B cell (primary cell): ENCODE measurements at places on chromosomes 12 and 14. TPM values are rescaled to one million over a fixed set of nuclear protein-coding genes. Genes with fewer than 3 reads are reported as not detected.
A peak's percentile ranks its signal among the peaks of the same experiment; 100 is the strongest.

Gene MAPK1IP1L
- 141 and 248 TPM in 2 replicates for polyA plus RNA-seq

DNA sequence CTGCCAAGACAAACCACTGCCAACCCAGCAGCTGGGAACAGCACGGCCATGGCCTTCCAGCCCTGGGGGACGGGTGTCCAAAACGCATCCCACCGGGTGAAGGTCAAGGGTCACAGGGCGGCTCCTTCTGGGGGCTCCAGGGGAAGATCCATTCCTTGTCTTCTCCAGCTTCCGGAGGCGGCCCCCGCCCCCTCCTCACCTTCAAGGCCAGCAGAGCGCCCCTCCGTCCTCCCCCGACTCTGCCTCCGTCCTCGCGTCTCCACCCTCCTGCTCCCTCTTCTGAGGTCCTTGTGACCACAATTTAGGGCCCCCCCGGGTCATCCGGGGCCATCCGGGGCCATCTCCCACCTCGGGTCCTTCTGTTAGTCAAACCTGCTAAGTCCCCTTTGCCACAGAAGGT lies 3.9 kb upstream of the NUDT14 start:
- no peak overlapping the region for H3K4me3 ChIP-seq
- no peak for DNase-seq
- H3K4me1 ChIP-seq, result peaks cover 9% of the 10 kb centered on the region
- H3K36me3 ChIP-seq, result no peaks in the 10 kb centered on the region

DNA sequence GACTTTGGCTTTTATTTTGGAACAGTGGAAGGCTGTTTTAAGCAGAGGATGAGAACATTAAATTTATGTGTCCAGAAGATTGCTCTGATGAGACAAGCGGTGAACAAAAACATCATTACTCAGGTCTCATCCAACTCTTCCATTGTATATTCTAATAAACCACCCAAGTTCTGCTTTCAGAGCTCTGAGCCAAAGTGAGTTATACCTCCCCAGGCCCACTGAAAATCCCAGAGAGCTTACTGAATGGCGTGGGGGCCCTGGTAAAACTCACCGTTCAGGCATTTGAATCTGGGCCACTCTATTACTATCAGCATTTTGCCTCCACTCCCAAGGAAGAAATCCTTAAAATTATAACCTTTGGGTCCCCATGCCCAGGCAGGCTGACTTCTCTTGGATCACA lies 122.0 kb upstream of the HIF1A start:
- DNase-seq, result no peak
- H3K36me3 ChIP-seq, result no peaks in the 10 kb centered on the region
- H3K27me3 ChIP-seq, result no peaks in the 10 kb centered on the region
- H3K4me1 ChIP-seq, result peaks cover 28% of the 10 kb centered on the region
- no peak overlapping the region for H3K4me3 ChIP-seq
- H3K27ac ChIP-seq, result no peak overlapping the region

DNA sequence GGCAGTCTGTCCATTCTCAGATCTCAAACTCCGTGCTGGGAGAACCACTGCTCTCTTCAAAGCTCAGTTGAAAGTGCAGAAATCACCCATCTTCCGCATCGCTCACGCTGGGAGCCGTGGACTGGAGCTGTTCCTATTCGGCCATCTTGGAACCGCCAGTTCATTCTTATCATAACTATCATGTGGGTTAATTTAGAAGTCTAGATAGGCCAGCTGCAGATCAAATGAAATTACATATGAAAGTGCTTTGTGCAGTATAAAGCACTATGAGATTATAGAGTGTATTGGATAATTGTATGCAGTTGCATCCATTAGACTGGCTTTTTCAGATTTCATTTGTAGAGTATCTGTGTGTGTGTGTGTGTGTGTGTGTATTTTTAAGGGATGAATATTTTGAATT lies 57.8 kb downstream of the PRORP start:
- no peak for DNase-seq
- H3K4me1 ChIP-seq, result no peaks in the 10 kb centered on the region
- no peak overlapping the region for H3K27ac ChIP-seq
- H3K4me3 ChIP-seq, result no peak overlapping the region
- no peaks in the 10 kb centered on the region for H3K27me3 ChIP-seq

DNA sequence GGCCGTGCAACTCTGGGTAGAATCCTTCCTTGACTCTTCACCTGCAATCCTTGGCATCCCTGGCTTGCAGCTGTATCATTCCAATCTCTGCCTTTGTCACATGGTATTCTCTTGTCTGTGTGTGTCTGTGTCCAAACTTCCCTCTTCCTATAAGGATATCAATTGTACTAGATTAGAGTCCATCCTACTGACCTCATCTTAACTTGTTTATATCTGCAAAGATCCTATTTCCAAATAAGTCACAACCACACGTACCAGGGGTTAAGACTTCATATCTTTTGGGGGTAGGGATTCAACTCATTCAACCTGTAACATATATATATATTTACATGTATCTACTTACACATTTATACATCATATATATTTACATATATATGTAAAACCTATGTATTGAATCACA lies 29.6 kb upstream of the RASSF3 start:
- H3K27me3 ChIP-seq, result no peaks in the 10 kb centered on the region
- no peak for DNase-seq
- no peak overlapping the region for H3K4me3 ChIP-seq
- H3K27ac ChIP-seq, result no peak overlapping the region
- no peaks in the 10 kb centered on the region for H3K36me3 ChIP-seq

Gene A2M
- polyA plus RNA-seq, result 0.04 and 0.26 TPM in 2 replicates

- H3K36me3 ChIP-seq, result no peaks in the 10 kb centered on the region
- H3K27ac ChIP-seq, result no peak overlapping the region
- no peak overlapping the region for H3K4me3 ChIP-seq
Measured at GRCh38 chr12:109448707-109449390, 28.3 kb downstream of the KCTD10 start.

GRCh38 chr14:49196327-49196726 lies 389.9 kb downstream of the RPS29 start:
- no peaks in the 10 kb centered on the region for H3K27me3 ChIP-seq
- peaks cover 14% of the 10 kb centered on the region for H3K4me1 ChIP-seq
- no peak overlapping the region for H3K4me3 ChIP-seq
- no peak overlapping the region for H3K27ac ChIP-seq
- no peaks in the 10 kb centered on the region for H3K36me3 ChIP-seq
- DNase-seq, result no peak

DNA sequence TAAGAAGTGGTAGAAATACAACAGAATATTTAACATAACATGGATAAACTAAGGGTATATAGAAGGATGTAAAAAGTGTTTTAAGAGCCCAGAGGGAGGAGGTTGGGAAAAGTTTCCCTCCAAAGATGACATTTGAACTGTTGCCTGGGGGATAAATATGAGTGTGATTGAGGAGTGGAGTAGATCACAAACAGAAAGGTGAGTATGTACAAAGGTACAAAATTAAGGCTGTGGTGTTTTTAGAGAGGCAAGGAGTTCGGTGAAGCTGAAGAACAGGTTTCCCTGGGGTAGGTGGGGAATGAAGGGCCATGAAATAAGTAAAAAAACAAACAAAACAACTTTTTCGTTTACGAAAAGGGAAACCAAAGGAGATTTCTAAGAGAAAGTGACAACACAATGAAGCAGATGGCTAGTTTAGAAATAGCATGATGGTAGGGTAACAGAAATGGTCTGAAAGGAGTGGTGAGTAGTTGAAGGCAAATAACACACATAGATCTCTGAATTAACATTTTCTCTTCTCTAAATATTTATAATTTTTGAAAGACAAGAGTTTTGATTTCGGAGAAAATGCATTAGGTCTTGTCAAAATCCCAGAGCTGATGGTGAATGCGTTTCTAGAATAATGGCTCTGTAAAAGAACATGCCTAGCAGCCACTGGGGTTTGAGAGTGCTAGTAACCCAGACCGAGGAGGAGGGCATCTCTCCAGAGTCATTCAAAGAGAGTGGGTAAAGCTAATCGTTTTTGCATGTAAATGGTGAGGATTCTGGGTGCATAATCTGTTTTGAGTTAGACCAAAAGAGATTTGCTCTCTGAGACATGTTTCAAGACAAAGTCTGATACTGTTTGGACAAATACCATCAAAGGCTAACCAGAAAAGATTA lies 240.4 kb upstream of the DCN start:
- H3K36me3 ChIP-seq, result no peaks in the 10 kb centered on the region
- DNase-seq, result no peak
- H3K4me3 ChIP-seq, result no peak overlapping the region
- no peaks in the 10 kb centered on the region for H3K4me1 ChIP-seq
- no peak overlapping the region for H3K27ac ChIP-seq
- no peaks in the 10 kb centered on the region for H3K27me3 ChIP-seq

- peak overlapping the region; percentile 96 for H3K27ac ChIP-seq
- DNase-seq, result peak; percentile 89
- H3K4me1 ChIP-seq, result peaks cover 32% of the 10 kb centered on the region
- peak overlapping the region; percentile 60 for H3K4me3 ChIP-seq
- H3K27me3 ChIP-seq, result no peaks in the 10 kb centered on the region
- no peaks in the 10 kb centered on the region for H3K36me3 ChIP-seq
Measured at GRCh38 chr12:89927226-89927698, 218.6 kb upstream of the ATP2B1 start.

DNA sequence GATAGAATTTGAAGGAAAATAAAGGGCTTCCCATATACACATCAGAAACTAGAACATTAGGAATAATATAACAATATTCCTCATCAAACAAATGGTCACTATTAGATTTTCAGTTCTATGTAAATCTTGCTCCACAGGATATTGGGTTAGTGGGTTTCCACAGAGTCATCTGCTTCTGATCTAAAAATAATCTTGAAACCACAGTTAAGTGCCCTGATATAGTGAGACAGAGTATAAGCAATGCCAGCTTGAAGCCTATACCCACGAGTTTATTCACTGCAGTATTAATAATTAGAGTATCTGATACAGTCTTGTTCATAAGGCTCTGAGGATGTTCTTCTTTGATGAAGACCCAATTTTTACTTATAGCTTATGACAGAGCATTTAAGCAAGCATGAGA lies 74.5 kb upstream of the ATF7IP start:
- H3K4me1 ChIP-seq, result peaks cover 29% of the 10 kb centered on the region
- H3K4me3 ChIP-seq, result no peak overlapping the region
- DNase-seq, result peak; percentile 43

Gene IL31
- not detected in 2 replicates for polyA plus RNA-seq

GRCh38 chr14:90403065-90403464 lies 6.2 kb downstream of the CALM1 start:
- no peak overlapping the region for H3K4me3 ChIP-seq
- H3K27me3 ChIP-seq, result no peaks in the 10 kb centered on the region
- no peak overlapping the region for H3K27ac ChIP-seq
- peaks cover 39% of the 10 kb centered on the region for H3K4me1 ChIP-seq
- peaks cover 78% of the 10 kb centered on the region for H3K36me3 ChIP-seq
- no peak for DNase-seq
